ENCODE measurements at places on chromosomes 12 and 14.

DNA sequence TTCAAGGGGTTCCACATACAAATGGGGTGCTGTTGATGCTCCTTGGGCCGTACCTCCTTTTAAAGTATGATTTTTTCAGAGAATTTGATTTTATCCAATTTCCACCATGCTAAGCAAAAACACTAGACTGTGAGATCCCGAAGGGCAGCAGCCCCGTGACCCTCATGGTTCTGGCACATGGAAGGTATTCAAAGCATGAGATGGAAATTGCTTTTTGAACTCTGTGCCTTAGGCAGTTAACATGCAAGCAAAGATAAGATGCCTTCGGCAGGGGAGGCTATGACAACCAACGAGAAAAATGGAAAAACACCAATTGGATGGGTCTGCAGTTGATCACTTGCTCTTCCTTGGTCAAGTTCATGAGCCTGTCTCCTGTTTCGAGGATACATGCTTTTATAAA lies 120.8 kb upstream of the DIO3 start:
- DNase-seq = no peak

GRCh38 chr14:79363291-79363690 lies 848.0 kb downstream of the DIO2 start:
- DNase-seq = peak; percentile 86

GRCh38 chr12:106632797-106633450 lies 50.1 kb downstream of the RFX4 start:
- DNase-seq = peak; percentile 14

DNA sequence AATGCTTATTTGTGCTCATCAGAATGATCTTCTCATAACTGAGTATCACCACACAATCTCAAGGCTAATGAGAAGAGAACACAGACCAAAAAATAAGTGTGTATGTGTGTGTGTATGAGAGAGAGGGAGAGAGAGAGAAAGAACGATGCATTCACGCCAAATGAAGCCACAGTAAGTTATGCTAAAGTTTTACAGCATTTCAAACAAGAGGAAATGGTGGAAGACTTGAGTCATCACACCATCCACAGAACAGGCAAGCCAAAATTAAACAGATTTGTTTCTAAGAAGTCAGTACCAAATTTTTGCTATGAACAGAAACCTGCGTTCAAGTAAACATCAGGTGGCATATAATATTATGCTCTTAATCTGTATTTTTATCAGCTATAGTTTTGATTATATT lies 141.2 kb downstream of the MED13L start:
- DNase-seq = no peak

GRCh38 chr14:103552011-103552845 lies 10.2 kb downstream of the BAG5 start:
- no peak for DNase-seq

Measured in NCI-H69 (cell line).